Activated CD8-positive, alpha-beta T cell treated with anti-CD3 and anti-CD28 coated beads for 36 hours (primary cell): ENCODE measurements at places on chromosomes 11 and 22. TPM values are rescaled to one million over a fixed set of nuclear protein-coding genes. Genes with fewer than 3 reads are reported as not detected.

ACTN3 gene
- total RNA-seq = 0.14 TPM

DNA sequence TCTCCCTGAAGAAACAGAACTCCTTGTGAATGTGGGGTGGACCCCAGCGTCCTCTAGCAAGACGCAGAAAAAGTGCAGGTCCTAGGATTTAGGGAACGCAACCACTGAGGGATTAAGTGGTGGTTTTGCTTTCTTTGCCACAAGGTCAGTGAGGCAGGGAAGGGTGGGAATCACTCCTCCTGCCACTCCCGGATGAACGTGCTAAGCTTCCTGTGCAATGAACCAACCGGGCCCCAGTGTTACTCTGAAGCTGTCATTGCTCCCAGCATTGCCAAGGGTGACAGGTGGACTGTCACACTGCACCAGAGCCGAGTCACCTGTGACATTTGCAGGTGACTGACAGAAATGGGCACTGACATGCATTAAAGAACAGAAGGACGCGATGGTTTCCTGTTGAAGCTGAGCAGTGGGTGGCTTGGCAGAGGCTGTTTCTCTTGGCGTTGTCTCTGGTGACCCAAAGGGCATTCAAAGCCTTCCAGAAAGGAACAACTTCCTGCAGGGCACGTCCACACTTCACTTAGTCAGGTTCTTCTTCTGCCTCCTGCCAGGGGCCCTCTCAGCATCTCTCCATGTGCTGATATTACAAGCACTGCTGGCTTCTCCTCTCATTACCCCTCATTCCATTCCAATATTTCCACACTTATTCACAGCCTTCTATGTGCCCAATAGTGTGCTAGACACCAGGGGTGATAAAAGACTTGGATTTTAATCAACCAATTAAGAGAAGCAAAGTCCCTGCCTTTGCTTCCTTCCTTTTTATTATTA lies 9.7 kb downstream of the KIRREL3 start:
- no peaks in the 10 kb centered on the region for H3K36me3 ChIP-seq
- no peak for DNase-seq
- H3K27me3 ChIP-seq = peaks cover 13% of the 10 kb centered on the region
- H3K4me1 ChIP-seq = no peaks in the 10 kb centered on the region
- no peak overlapping the region for H3K4me3 ChIP-seq
- no peak overlapping the region for H3K27ac ChIP-seq

DNA sequence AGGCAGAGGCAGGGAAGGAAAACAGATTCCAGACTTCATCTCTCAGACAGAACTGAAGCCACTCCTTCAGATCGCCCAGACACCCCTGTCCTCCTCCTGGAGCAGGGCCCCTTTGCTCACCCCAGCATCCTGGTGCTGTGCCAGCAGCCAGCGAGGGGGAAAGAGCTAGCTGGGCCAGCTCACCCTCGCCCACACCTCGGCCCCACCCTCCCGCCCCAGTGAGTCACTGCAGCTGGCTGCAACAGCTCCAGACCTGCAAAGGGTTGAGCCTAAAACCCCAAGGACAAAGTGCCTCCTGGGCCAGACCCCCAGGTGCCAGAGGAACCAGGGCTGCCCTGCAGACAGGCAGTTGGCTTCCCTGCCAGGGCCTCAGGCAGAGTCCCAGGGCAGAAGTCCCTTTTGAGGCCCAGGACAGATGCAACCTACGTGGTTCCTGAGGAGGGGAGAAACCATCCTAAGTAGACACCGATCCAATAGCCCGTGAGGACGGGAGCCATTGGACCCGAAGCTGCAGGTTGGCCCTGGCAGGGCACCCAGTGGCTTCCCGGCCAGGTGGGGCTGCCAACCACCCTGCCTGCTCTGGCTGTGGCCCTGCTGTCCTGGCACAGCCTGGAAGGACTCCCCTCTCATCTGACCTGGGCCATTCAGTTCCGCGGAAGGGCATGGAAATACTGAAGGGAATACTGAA lies 7.2 kb downstream of the AHNAK start:
- peak; percentile 76 for DNase-seq
- H3K27me3 ChIP-seq = no peaks in the 10 kb centered on the region
- H3K4me3 ChIP-seq = no peak overlapping the region
- peak overlapping the region; percentile 77 for H3K27ac ChIP-seq
- peaks cover 3% of the 10 kb centered on the region for H3K36me3 ChIP-seq

GSC2 gene
- total RNA-seq = not detected

GRCh38 chr22:38657045-38657909 lies 839 bp downstream of the CBY1 start:
- peak; percentile 71 for DNase-seq
- H3K4me3 ChIP-seq = peak overlapping the region; percentile 94
- peaks cover 14% of the 10 kb centered on the region for H3K4me1 ChIP-seq
- no peaks in the 10 kb centered on the region for H3K27me3 ChIP-seq

GRCh38 chr22:25347752-25348102 lies 128.3 kb downstream of the CRYBB2 start:
- no peak for DNase-seq
- H3K27ac ChIP-seq = no peak overlapping the region
- peaks cover 39% of the 10 kb centered on the region for H3K36me3 ChIP-seq
- no peak overlapping the region for H3K4me3 ChIP-seq
- H3K27me3 ChIP-seq = no peaks in the 10 kb centered on the region
- no peaks in the 10 kb centered on the region for H3K4me1 ChIP-seq

GRCh38 chr11:17722000-17722643 lies 2.8 kb downstream of the MYOD1 start:
- DNase-seq = no peak
- peaks cover 2% of the 10 kb centered on the region for H3K4me1 ChIP-seq
- no peak overlapping the region for H3K4me3 ChIP-seq
- no peak overlapping the region for H3K27ac ChIP-seq

DNA sequence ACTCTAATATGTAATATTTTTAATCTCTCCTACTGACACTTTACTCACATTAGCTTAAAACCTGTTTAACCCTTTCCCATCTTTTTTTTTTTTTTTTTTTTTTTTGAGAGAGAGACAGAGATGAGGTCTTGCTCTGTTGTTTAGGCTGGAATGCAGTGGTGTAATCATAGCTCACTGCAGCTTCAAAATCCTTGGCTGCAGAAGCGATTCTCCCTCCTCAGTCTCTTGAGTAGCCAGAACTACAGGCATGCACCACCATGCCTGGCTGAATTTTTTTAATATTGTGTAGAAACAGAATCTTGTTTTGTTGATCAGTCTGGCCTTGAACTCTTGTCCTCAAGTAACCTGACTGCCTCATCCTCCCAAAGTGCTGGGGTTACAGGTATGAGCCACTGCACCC lies 37.3 kb downstream of the PAMR1 start:
- H3K27ac ChIP-seq = no peak overlapping the region
- peaks cover 26% of the 10 kb centered on the region for H3K27me3 ChIP-seq
- H3K4me3 ChIP-seq = no peak overlapping the region
- DNase-seq = no peak
- H3K36me3 ChIP-seq = no peaks in the 10 kb centered on the region
- no peaks in the 10 kb centered on the region for H3K4me1 ChIP-seq

MGAT3 gene
- 0.90 TPM for total RNA-seq

PGAP2 gene
- total RNA-seq = 33.1 TPM

DNA sequence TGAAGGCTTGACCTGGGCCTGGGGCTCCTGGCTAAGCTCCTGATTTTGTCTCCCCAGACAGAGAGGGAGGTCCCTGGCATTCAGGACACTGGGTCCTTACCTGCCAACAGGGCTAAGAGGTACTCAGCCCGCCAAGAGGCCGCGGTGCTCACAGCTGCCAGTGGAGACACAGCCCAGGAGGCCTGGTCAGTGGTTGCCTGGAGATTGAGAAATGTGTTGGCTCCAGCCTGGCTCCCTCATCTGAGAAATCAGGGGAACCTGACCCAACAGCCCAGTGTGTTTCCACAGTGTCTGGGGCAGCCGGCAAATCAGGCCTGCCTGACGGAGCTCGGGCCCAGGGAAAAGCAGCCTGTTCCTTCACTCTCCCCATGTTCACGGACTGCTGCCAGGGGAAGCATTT lies 79.4 kb upstream of the NAV2 start:
- H3K4me1 ChIP-seq = no peaks in the 10 kb centered on the region
- no peaks in the 10 kb centered on the region for H3K36me3 ChIP-seq
- peaks cover 3% of the 10 kb centered on the region for H3K27me3 ChIP-seq
- no peak overlapping the region for H3K27ac ChIP-seq
- H3K4me3 ChIP-seq = no peak overlapping the region
- no peak for DNase-seq

- no peak for DNase-seq
- no peaks in the 10 kb centered on the region for H3K27me3 ChIP-seq
- no peak overlapping the region for H3K4me3 ChIP-seq
- H3K36me3 ChIP-seq = no peaks in the 10 kb centered on the region
- no peaks in the 10 kb centered on the region for H3K4me1 ChIP-seq
These were observed 1491.9 kb downstream of the FAM181B start for GRCh38 chr11:81241672-81242275.

DNA sequence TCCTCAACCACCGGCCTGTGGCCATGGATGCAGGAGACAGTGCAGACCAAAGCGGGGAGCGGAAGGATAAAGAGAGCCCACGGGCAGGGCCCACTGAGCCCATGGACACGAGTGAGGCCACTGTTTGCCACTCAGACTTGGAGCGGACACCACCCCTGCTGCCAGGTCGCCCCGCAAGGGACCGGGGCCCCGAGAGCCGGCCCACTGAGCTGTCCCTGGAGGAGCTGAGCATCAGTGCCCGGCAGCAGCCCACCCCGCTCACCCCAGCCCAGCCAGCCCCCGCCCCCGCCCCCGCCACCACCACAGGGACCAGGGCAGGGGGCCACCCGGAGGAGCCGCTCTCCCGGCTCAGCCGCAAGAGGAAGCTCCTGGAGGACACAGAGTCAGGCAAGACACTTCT lies 14.5 kb upstream of the SUSD2 start:
- no peaks in the 10 kb centered on the region for H3K27me3 ChIP-seq
- H3K4me1 ChIP-seq = peaks cover 38% of the 10 kb centered on the region
- peaks cover 12% of the 10 kb centered on the region for H3K36me3 ChIP-seq
- no peak overlapping the region for H3K4me3 ChIP-seq

- no peak for DNase-seq
- peaks cover 9% of the 10 kb centered on the region for H3K27me3 ChIP-seq
- no peak overlapping the region for H3K4me3 ChIP-seq
- H3K27ac ChIP-seq = no peak overlapping the region
These were observed 4.4 kb upstream of the SYTL2 start for GRCh38 chr11:85815186-85815931.
